HCT116 (cell line): ENCODE measurements at places on chromosomes 4 and X. TPM values are rescaled to one million over a fixed set of nuclear protein-coding genes. Genes with fewer than 3 reads are reported as not detected.

TASL gene
- total RNA-seq: not detected

GAB1 gene
- 3.8 TPM for total RNA-seq

DNA sequence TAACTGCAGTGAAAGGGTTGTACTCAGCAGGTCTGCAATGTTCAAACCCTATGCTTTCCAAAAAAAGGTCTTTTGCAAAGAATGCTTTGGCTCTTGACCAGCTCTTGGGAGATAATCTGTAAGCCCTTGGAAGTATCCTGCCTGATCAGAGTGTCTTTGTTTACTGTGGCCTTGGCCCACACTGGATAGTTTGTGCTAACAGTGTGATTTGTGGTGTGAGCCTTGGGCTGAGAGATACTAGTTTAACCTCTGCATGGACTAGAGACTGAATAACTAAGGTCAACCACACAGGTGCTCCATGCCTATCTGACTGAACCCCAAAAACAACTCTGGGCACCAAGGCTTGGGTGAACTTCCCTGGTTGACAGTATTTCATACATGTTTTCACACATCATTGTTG, 3.6 kb upstream of the MAGED1 start:
- H3K4me3 ChIP-seq: no peak overlapping the region
- DNase-seq: no peak
- H3K27me3 ChIP-seq: no peaks in the 10 kb centered on the region
- H3K36me3 ChIP-seq: no peaks in the 10 kb centered on the region
- H3K4me1 ChIP-seq: no peaks in the 10 kb centered on the region

- no peak overlapping the region for H3K27ac ChIP-seq
- peaks cover 12% of the 10 kb centered on the region for H3K4me1 ChIP-seq
- H3K4me3 ChIP-seq: no peak overlapping the region
- DNase-seq: no peak
Measured at GRCh38 chrX:139875841-139876240, 57.0 kb downstream of the ATP11C start.

DNA sequence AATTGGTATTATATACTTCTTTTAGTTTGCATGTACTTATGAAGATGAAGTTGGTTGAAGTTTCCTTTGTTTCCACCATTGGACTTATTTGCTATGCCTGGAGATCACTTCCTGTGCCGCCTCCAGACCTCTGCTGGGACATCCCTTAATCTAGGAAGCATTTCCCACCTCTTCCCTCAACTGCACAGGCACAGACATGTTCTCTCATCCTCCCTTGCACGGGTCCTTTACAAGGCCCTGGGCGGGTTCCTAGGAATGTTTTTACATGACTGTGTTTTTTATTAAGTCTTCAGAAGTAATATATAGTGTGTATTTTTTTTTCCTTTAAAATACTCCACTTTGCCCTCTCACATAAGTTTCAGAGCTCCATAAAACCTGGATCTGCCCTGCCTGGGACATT, 51.0 kb downstream of the TMEM131L start:
- no peak overlapping the region for H3K27ac ChIP-seq
- H3K4me1 ChIP-seq: peaks cover 37% of the 10 kb centered on the region
- DNase-seq: no peak
- no peaks in the 10 kb centered on the region for H3K27me3 ChIP-seq

DGKK gene
- not detected for total RNA-seq

DNA sequence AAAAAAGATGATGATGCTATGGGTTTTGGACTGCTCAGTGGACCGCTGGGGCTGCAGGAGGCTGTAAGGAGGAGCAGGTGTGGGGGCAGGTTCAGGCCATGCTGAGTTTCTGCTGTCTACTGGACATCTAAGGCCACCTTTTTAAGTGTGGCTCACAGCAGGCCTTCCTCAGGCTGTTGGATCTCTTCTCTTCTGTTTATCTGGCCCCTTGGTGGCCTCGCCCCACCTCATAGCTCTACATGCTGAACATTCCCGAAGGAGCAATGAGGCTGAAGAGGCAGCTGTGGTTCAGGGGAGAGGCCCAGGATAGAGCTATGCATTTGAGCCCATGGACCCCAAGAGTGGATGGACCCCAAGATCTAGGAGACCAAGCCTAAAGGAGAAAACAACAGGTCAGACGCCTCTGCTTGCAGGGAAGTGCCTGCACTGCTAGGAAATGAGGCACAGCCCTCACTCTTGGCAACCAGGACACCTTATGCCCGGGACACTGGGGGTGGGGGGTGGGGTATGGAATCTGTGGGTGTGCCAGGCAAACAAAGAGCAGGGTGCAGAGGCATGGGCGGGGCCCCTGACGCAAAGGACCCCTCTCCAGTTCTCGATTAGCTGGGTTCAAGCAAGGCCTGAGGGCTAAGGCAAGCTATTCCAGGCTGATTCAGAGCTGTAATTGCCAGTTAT, 168.9 kb downstream of the BCOR start:
- H3K4me1 ChIP-seq: no peaks in the 10 kb centered on the region
- H3K27ac ChIP-seq: no peak overlapping the region
- no peak overlapping the region for H3K4me3 ChIP-seq
- H3K36me3 ChIP-seq: no peaks in the 10 kb centered on the region
- no peaks in the 10 kb centered on the region for H3K27me3 ChIP-seq
- DNase-seq: no peak

- no peaks in the 10 kb centered on the region; the same call in 1 of the 2 replicates for H3K4me1 ChIP-seq
- H3K4me3 ChIP-seq: no peak overlapping the region
Measured at GRCh38 chr4:144449611-144450010, 196.3 kb upstream of the HHIP start.

- DNase-seq: no peak
- no peaks in the 10 kb centered on the region for H3K36me3 ChIP-seq
- H3K4me3 ChIP-seq: no peak overlapping the region
- H3K27me3 ChIP-seq: no peaks in the 10 kb centered on the region
Measured at GRCh38 chrX:24364851-24365538, 4.6 kb downstream of the SUPT20HL1 start.

PKD2 gene
- 10.1 TPM for total RNA-seq

DNA sequence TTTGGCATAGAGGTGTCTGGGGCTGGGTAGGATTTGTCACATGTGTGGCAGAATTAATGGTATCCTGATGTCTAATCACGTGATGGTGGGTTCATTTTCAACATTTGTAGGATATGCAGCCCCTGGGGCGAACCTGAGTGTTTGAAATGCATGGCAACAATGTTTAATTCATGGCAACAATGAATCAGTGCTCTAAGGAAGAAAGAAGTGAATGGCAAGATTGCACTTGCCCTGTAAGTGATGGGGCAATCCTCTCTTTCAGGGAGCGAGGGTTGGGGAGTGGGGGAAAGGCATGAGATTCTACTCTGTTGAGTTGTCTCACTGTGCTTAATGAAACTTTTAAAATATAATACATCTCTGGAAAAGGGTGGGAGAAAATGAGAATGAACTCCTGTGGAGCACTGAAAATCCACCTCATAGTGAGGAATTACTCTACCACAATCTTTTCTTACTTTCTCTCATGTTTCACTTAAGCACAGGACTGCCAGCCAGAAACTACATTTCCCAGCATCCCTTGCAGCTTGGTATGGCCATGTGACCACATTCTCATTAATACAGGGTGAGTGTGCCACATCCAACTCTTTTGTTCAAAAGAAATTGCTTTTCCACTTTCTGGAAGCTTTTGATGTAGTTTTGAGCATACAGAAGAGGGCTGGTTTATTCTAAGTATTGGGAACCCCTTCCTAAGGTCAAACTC, 64.0 kb upstream of the PGM2 start:
- no peaks in the 10 kb centered on the region for H3K27me3 ChIP-seq
- no peak overlapping the region for H3K27ac ChIP-seq
- H3K36me3 ChIP-seq: no peaks in the 10 kb centered on the region
